ENCODE measurements at places on chromosomes 2 and 18.

DNA sequence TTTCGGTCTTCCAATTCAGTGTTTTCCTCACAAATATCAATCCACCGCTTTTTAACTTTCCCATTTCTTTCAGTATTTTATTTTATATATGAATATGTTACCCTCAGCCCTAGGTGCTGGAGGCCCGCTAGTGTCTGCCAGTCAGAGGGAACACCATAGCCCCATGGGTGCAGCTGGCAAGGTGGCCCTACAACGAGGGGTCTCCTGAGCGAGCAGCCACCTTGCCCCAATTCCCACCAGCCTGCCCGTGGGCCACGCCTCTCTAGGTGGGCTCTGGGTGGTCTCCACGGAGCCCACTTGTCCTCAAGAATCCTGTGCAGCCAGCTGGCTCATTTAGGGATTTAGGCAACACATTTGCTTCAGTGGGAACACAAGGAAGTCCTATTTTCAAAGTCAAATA is 72.5 kb upstream of the RGPD5 start:
- DNase-seq, result no peak

GRCh38 chr18:46034230-46034629 is 37.8 kb downstream of the PSTPIP2 start:
- DNase-seq, result no peak

DNA sequence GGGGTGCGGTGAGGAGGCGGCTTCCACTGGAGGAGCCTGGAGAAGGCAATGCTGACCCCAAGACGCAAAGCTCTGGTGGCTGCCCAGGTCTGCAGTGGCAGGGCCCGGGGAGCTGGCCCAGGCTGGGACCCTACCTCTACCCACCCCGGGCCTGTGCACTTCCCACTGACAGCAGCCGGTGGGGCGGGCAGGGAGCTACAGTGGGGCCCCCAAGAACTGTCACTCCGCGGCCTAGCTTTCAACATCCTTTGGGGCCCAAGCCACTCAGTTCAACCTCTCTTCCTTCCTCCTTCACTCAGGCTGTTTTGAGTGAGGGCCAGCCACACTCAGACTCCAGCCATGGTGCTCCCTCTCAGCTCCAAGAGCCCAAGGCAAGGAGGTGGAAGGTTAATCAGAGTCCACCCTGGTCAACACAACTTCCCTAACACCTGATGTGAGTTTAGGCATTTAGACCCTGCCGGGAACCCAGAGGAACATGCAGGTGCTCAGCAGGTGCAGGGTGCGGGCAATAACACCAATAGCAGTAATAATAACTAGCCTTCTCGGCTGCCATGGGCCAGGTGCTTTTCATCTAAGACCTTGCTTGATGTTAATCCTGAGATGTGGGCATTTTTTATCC is 93.6 kb downstream of the ZFP36L2 start:
- DNase-seq, result peak; percentile 21

- DNase-seq, result no peak
Measured at GRCh38 chr18:10131081-10131459, 217.3 kb downstream of the VAPA start.

DNA sequence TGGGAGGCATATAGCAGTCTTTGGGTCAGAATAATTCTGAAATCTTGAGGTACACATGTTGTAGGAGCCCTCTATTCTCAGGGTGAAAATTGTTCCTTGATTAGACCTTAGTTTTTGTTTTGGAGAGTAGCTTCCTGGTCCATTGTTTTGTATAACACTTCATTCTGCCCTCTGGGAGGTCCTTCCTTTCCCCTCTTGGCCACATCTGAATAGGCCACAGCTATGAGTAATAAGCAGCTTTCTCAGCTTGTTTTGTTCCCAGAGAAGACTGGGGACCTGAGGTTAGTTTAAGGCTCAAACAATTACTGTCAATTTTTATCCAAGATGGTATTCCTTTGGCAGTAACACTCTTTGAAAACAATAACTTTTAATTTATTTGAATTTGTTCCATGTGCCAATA is 72.6 kb upstream of the NOL4 start:
- no peak for DNase-seq

DNA sequence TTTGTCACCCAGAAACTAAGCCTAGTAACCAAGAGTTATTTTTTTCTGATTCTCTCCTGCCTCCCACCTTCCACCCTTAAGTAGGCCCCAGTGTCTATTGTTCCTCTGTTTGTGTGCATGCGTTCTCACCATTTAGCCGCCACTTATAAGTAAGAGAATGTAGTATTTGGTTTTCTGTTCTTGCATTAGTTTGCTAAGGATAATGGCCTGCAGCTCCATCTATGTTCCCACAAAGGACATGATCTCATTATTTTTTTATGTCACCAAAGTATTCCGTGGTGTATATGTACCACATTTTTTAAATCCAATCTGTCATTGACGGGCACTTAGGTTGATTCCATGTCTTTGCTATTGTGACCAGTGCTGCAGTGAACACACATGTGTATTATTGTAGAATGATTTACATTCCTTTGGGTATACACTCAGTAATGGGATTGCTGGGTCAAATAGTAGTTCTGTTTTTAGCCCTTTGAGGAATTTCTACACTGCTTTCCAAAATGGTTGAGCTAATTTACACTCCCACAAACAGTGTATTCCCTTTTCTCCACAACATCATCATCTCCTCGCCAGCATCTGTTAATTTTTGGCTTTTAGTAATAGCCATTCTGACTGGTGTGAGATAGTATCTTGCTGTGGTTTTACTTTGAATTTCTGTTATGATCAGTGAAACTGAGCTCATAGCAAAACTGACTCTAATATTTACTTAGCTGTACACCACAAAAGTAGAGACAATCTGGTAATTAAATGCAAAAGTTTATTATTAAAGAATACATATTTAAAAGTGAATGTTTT is 660.1 kb upstream of the SLC8A1 start:
- no peak for DNase-seq

GRCh38 chr2:68751397-68752339 is 17.1 kb downstream of the ARHGAP25 start:
- DNase-seq, result peak; percentile 66

GRCh38 chr2:10212827-10213226 is 89.9 kb upstream of the HPCAL1 start:
- no peak for DNase-seq

DNA sequence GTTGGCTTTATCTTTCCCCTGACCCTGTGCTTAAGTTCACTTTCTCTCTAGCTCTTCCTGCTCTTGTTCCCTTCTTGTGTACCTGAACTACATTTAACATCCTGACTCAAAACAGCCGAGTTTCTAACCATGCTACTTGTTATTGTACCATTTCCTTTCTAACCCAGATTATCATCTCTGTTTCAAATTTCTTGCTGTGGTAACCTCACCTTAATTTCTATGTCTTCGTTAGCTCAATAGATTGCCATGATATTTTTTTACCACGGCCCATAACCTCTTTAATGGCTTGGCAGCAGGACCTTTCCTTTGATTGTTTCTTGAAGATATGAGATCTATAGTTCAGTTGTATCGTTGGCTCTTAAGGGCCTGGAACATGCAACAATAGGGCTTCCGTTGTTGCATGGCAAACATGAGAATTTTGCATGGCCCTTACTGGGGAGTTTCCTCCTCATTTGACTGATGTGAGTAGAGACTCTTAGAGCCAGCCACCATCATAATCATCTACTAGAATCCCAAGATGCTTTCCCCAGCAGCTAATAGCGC is 11.1 kb downstream of the CFAP36 start:
- no peak for DNase-seq

- DNase-seq, result no peak
Measured at GRCh38 chr2:11738589-11739436, 7.6 kb upstream of the LPIN1 start.

GRCh38 chr2:17851731-17852585 is 26.5 kb upstream of the KCNS3 start:
- peak; percentile 21 for DNase-seq

GRCh38 chr2:207875473-207876212 is 105.9 kb upstream of the FZD5 start:
- DNase-seq, result no peak

DNA sequence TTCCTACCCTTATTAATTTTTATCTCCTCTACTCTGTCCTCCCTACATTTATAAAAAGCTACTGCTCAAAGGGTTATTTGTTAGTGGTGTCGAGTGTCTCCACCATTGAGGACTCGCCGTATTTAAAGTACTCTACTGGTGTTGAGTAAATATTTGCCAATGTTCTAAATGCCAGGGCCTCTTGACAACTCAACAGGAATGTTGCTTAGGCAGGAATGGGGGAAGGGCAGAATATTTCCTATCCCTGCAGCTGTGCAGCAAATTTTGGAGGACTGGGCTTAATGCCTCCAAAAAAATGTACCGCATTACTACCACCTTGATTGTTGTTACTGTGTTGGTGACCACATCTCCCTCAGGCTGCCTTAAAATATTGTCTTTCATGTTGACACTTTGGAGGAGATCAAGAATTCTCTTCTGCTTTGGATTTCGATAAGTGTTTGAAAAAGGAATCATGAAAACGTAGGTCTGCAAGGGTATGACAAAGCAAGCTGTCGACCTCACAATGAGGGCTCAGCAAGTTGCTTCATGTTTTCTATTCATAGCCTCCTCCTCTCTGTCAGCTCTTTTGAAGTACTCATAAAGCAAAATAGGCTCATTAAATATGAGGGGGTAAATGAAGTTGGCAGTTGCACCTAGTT is 84.3 kb downstream of the EFEMP1 start:
- no peak for DNase-seq

GRCh38 chr2:121955872-121956271 is 200.4 kb downstream of the TSN start:
- no peak for DNase-seq

DNA sequence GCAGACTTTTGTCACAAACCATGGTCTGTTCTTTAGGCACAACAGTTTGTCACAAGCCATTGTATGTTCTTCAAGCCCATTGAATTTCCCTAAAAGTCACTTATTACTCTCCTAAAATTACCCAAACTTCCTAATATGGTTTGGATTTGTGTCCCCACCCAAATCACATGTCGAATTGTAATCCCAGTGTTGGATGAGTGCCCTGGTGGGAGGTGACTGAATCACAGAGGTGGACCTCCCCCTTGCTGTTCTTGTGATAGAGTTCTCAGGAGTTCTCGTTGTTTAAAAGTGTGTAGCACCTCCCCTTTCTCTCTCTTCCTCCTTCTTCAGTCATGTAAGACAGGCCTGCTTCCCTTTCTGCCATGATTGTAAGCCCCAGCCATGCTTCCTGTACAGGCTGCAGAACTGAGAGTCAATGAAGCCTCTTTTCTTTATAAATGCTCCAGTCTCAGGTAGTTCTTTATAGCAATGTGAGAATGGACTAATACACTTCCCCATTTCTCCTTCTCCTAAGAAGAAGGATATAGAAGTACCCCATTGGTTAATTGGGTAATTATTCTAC is 11.2 kb upstream of the GYPC start:
- DNase-seq, result no peak

GRCh38 chr2:196137271-196137670 is 34.1 kb downstream of the STK17B start:
- DNase-seq, result no peak

DNA sequence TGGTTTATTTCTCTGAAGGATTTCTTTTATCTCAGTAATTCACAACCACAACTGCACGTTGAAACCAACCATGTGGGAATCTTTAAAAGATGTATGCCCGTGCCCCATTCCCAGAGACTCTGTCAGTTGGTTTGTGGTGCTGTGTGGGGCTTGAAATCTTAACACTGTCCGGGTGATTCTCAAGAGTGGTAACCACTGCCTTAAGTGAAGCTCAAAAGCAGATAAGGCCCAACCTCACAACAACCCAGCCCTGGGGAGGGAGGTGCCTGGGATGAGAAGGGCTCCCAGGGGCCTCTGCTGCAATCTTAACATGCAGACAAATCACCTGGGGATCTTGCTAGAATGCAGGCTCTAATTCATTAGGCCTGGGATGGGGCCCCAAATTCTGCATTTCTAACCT is 13.4 kb downstream of the AOX1 start:
- DNase-seq, result no peak

DNA sequence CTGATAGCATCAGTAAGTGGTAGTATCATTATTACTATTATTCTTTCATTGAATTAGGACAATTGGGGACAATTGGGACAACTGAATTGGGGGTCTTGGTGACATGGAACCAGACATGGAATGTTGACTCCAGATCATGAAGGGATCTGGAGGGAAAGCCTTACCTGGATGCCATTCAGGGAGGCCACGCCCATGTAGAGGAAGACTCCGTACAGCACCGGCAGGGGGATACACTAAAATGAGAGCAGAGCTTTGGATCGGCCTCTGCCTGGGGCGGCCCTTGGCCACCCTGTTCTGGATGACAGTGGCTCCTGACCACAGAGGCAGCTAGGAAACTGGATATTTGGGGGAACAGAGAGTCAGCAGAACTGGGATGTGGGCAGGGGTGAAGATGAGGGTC is 29.2 kb downstream of the MTHFD2 start:
- DNase-seq, result no peak

DNA sequence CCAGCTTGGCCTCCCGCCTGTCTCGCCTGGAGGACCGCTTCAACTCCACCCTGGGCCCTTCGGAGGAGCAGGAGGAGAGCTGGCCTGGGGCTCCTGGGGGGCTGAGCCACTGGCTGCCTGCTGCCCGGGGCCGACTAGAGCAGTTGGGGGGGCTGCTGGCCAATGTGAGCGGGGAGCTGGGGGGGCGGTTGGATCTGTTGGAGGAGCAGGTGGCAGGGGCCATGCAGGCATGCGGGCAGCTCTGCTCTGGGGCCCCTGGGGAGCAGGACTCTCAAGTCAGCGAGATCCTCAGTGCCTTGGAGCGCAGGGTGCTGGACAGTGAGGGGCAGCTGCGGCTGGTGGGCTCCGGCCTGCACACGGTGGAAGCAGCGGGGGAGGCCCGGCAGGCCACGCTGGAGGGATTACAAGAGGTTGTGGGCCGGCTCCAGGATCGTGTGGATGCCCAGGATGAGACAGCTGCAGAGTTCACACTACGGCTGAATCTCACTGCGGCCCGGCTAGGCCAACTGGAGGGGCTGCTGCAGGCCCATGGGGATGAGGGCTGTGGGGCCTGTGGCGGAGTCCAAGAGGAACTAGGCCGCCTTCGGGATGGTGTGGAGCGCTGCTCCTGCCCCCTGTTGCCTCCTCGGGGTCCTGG is 3.7 kb upstream of the KHK start:
- no peak for DNase-seq

GRCh38 chr2:165219481-165219880 is 15.6 kb upstream of the SCN3A start:
- DNase-seq, result no peak

GRCh38 chr18:45373286-45373880 is 241.9 kb upstream of the SLC14A2 start:
- no peak for DNase-seq

GRCh38 chr2:40844353-40845277 is 392.7 kb upstream of the SLC8A1 start:
- DNase-seq, result no peak

- no peak for DNase-seq
Measured at GRCh38 chr2:224268441-224268840, 133.5 kb downstream of the FAM124B start.

GRCh38 chr2:98692090-98693054 is 38.6 kb downstream of the MGAT4A start:
- DNase-seq, result no peak

- no peak for DNase-seq
Measured at GRCh38 chr2:209637293-209637692, 134.3 kb upstream of the UNC80 start.

DNA sequence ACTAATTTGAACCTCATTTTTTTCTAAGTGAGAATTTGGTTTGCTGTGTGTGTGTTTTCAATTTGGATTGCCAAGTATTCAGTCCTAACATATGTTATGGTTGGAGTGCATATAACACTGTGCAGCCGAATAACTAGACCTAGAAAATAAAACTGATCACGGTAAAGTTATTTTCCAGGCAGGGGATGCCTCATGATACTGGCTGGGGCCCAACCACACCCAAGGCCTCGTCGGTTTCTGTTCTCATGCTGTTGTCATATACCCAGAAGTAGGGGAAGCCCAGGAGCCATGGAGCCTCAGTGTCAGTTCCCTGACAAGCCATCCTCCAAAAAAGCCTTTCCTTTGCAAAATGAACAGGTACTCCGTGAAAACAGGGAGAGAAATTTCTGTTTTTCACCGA is 160.2 kb downstream of the GBX2 start:
- peak; percentile 2 for DNase-seq

Data from hippocampal formation (tissue), 2 donors.